Fibroblast of skin of scalp (primary cell): ENCODE measurements at places on chromosomes 2 and 18.
A peak's percentile ranks its signal among the peaks of the same experiment; 100 is the strongest.

DNA sequence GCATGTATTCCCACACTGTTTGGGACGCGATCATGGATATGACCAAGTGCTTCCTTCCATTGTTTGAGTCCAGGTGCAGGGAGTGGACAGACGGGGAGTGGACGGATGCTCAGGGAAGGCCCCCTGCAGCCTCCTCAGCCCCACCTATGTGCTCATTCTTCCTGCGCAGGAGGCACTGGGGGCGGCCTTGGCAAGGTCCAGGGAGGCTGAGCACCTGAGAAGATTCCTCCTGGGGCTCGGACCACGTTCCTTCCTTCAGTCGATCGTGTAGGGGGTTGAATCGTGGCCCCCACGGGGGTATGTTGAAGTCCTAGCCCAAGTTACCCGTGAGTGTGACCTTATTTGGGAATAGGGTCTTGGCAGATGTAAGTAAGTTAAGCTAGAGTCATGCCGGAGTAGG is 60.4 kb downstream of the ASB1 start:
- no peak for DNase-seq

DNA sequence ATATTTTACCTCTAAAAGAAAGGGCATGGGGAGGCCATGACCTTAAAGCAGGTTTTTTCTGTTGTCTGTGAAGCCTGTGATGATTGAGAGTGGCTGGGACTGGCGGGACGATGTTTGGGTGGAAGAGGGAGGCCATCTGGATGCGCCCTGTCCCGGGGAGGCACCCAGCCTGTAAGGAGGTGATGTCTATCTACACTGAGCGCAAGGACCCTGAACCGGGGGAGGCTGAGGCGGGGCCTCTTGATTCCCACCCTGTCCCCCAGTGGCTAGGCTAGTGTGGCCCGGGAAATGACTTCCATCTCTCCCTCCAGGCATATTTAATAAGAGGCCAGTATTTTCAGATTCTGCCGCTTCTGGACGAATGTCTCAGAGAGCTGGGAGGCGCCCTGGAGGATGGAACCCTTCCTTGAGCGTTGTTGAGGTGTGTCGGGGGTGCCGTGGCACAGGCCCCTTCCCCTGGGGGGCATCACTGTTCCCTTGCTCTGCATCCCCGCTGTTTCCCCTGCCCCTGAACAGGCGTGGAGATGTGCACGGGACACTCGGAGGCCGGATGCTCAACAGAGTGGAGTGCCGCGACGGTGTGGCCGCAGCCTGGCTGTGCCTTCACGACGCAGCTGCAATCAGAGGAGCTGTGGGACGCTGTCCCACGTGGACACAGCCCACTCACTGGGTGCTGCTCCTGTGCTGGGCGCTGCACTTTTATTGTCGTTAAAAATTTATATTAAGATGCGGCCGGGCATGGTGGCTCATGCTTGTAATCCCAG is 185.4 kb downstream of the LDLRAD4 start:
- DNase-seq, result no peak

GRCh38 chr18:25533218-25533617 is 181.3 kb upstream of the ZNF521 start:
- DNase-seq, result no peak

DNA sequence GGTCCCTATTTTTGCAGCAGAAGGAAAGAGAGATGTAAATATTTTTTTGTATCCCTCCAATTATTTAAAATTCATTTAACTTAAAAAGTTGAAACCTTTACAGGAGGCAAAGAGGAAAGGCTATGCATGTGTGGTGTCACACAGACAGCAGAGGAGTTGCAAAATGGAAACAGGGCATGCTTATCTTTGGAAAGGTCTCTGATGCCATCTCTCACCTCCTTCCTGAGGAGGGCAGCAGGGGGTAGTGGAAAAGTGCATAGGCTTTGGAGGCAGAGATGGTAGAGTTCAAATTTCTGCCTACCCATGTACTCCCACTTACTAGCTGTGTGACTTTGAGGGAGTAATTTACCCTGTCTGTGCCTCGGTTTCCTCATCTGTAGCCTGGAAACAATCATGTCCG is 99.6 kb upstream of the MCFD2 start:
- DNase-seq, result peak; percentile 33

GRCh38 chr2:233413046-233413445 is 58.8 kb downstream of the DGKD start:
- peak; percentile 29 for DNase-seq

GRCh38 chr2:32166115-32166574 is 481 bp downstream of the SLC30A6 start:
- no peak for DNase-seq

- DNase-seq, result peak; percentile 31
Observed at GRCh38 chr2:189821953-189822748, 37.9 kb downstream of the PMS1 start.

DNA sequence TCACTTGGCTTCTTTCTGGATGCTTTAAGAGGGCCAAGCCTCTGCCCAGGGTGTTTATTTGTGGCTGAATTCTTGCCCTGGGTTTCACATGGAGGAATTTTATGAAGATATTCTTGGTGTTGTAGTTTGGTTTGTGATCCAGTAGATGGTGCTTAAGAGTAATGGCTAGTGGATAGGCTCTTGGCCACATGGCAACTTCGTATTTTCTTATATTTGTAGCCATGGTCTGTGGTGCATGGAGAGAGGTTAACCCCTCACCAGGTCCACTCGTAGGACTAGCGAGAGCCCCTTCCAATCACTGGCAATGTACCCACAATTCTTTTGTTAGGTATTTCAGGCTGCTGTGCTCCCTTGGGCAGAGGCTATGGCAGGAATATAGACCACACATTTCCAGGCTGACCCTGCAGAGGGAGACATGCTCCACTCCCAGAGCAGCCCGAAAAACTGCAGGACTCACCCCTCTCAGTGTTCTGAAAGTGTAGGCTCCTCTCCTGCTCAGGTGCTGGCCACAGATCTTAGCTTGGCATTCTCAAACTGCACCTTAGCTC is 582.1 kb upstream of the SETBP1 start:
- peak; percentile 47 for DNase-seq

GRCh38 chr18:9756933-9757470 is 48.9 kb downstream of the RAB31 start:
- peak; percentile 46 for DNase-seq

DNA sequence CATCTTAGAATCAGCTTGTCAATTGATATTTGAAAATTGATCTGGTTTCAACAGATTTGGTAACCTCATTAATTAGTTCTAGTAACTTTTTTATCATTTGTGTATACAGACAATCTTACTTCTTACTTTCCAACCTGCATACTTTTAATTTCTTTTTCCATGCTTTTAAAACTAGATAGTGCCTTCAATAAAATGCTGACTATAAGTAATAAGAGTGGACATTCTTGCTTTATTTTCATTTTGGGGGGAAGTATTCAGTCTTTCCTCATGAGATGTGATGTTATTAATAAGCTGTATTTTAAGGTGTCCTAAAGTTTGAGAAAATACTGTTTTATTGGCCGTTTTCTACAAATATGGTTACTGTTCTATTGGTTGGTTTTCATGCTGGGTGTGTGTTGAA is 109.1 kb downstream of the KCNH7 start:
- DNase-seq, result no peak
